Glutamatergic neuron (in vitro differentiated cells): ENCODE measurements at places on chromosomes 5 and 9. TPM values are rescaled to one million over a fixed set of nuclear protein-coding genes. Genes with fewer than 3 reads are reported as not detected.

The ORM2 gene
- total RNA-seq, result not detected

The SPATA31C1 gene
- total RNA-seq, result not detected

The MEGF10 gene
- total RNA-seq, result 0.69 TPM

The PHF24 gene
- total RNA-seq, result 3.1 TPM

The IFNB1 gene
- total RNA-seq, result not detected

The TOMM5 gene
- total RNA-seq, result 52.4 TPM

The FAM78A gene
- 14.9 TPM for total RNA-seq

The RORB gene
- total RNA-seq, result 2.2 TPM

The N4BP3 gene
- total RNA-seq, result 2.2 TPM

The SLC1A3 gene
- total RNA-seq, result 1.6 TPM

The MARCOL gene
- not detected for total RNA-seq

The ROR2 gene
- total RNA-seq, result 51.1 TPM

The FOXD4L6 gene
- total RNA-seq, result not detected

The DMRT1 gene
- total RNA-seq, result 0.25 TPM

The DDX31 gene
- 8.7 TPM for total RNA-seq

The DMRT3 gene
- total RNA-seq, result 1.7 TPM

The TMEM252 gene
- not detected for total RNA-seq

The FOXD4L4 gene
- 0.20 TPM for total RNA-seq

The WNT8A gene
- total RNA-seq, result not detected

The SYK gene
- 10.7 TPM for total RNA-seq

The FRRS1L gene
- total RNA-seq, result 4.4 TPM

The FAM153A gene
- total RNA-seq, result not detected

The CNTFR gene
- total RNA-seq, result 170 TPM

The MEF2C gene
- total RNA-seq, result 24.1 TPM

The AHRR gene
- 2.0 TPM for total RNA-seq

The DDX4 gene
- total RNA-seq, result 0.27 TPM

The SV2C gene
- total RNA-seq, result 17.8 TPM

The TPPP gene
- 44.5 TPM for total RNA-seq

The LPAR1 gene
- 0.56 TPM for total RNA-seq

The OTP gene
- 0.17 TPM for total RNA-seq

The CYLC2 gene
- not detected for total RNA-seq

The SPATA24 gene
- total RNA-seq, result 6.2 TPM

The PPP2R2B gene
- total RNA-seq, result 11.4 TPM
